Stimulated activated CD4-positive, alpha-beta T cell treated with anti-CD3 and anti-CD28 coated beads, Interleukin-4, amount 100 ng/mL, for 48 hours (primary cell): ENCODE measurements at places on chromosomes 16 and 17.

- DNase-seq: no peak
Observed at GRCh38 chr16:534135-534534, 6.6 kb downstream of the CAPN15 start.

- DNase-seq: no peak
Observed at GRCh38 chr17:8708025-8708461, 36.6 kb downstream of the CCDC42 start.

DNA sequence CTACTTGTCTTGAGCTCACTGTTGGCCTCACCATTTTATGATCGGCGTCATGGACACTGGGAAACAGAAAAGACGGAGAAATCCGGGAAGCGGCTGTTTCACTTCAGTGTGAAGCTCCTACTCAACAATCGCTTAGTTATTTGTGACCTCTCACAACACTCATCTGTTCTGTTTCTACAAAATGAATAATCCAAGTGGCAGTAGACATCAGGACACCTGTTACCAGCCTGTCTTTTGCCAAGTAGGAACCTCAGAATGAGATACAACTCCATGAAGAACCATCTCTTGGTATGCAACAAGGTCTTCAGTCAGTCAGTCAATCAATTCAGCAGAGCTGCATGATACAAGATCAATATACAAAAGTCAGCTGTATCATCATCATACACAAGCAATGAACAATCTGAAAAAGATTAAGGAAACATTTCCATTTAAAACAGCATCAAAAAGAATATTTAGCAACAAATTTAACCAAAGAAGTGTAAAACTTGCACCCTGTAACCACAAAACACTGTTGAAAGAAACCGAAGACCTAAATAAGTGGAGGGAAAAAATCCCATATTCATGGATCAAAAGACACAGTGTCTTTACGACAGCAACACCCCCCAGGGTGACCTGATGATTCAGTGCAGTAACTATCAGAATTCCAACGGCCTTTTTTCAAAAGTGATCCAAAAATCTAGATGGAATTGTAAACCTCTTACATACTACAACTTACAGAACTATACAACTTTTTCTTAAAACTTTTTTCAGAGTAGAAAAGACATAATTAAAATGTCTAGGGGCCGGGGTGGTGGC lies 63.4 kb downstream of the ANKRD11 start:
- no peak for DNase-seq

DNA sequence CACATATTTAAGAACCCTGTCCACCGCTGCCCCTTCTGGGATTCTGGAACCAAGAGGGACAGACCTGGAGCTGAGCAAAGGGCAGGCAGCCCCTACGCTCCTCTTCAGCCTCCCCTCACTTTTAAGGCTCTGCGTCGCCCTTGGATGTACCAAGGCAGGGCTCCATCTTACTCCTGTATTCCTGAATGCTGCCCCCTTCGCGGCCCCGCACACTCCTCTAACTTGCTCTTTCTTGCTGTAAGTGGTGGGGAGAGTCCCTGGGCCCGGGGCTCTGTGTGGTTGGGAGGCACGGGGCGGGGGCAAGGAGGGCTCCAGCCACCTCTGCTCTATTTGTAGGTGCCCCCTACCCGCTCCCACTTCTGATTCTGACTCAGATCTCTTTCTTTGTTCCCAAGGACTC lies 1.2 kb downstream of the TNS4 start:
- no peak for DNase-seq

DNA sequence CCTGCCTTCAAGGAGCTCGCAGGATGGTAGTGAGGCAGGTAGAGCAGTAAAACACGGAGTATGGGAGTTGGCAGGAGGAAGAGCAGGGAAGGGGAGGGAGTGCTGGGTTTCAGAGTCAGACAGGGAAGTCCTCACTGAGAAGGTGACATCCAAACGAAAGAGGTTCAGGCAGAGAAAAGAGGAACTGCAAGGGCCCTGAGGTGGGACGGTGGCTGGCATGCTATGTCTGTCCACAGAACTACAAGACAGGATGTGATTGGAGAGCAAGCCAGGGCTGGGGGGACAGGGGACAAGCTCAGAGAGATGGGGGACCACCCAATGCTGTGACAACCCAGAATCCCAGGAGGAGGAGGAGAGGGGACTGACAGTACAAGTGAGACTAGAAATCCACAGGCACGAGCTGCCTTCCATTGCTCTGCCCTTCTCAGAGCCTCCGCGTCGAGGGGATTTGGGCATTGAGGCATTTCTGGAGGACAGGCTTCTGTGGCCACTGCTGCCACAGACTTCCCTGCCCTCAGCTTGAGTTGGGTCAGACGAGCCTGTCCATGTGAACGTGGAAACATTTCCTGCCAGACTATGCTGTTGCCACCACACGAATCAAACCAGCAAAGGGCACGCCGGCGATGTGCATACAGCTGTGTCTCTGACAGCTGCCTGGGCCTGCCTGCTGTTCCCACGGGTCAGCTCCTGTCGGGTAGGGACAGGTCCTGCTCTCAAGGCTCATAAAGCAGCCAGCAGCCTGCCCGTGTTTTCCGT lies 100.1 kb downstream of the RAB11FIP4 start:
- no peak for DNase-seq

DNA sequence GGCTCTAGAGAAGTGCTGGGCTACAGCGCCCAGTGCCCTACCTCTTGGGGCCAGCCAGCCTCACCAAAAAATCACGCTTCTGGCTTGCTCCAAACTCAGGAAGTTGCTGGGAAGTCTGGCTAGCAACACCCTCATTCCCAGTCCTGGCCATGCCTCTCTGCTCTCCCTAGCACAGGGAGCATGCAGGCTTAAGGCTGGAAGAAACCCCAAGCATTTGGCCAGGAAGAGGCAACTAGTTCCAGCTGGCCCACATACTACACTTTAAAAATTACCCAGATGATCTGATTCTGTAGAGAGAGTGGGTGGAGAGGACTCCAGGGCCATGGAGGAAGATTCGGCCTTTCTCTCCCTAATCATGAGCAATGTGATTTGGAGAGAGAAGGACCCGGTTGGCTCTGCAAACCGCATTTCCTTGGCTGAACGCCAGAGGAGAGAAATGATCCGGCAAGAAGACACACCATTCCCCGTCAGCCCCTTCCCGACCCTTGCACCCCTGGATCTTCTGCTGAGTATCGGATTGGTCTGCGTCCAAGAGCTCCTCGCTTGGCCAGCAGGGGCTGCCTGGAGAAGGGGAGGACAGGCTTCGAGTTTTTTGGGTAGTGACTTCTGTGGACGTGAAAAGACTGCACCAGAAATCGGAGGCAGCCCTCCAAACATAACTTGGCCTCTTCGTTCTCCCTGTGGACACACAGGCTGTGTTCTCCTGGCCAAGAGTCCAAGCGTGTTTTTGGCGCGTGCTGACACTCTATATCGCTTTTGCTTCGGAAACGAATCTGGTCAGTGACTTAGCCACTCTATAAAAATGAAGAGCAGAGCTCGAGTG lies 406.3 kb downstream of the WWOX start:
- no peak for DNase-seq

DNA sequence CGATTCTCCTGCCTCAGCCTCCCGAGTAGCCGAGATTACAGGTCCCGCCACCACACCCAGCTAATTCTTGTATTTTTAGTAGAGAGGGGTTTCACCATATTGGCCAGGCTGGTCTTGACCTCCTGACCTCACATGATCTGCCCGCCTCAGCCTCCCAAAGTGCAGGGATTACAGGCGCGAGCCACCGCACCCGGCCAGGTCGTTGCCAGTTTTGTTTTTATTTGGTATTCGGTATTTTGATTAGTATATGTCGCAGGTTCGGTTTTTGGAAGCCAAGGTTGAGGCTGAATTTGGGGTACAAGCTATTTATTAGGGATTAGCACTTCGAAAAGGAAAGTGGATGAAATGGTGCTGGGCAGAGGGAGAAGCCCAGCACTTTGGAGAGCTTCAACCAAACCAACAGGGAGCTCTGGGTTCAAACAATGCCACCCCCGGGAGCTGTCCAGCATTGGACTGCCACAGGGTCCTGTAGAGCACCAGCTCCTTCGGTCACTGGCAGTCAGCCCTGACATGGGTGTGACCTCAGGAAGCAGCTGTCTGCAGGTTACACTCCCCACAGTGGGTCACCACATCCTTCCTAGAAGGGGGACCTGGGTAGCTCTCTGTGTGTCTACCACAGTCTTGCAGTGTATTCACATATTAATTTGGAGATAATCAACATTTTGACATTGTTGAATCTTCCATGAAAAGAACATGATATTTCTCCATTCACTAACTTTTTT lies 1.5 kb upstream of the CLEC10A start:
- no peak for DNase-seq

GRCh38 chr17:45265821-45266220 lies 3.9 kb upstream of the SPATA32 start:
- DNase-seq: no peak

GRCh38 chr17:17172001-17172939 lies 33.9 kb downstream of the PLD6 start:
- DNase-seq: no peak

- DNase-seq: no peak
Observed at GRCh38 chr16:50478773-50479149, 69.4 kb upstream of the NKD1 start.

- DNase-seq: no peak
Observed at GRCh38 chr17:35735036-35735805, 3.8 kb downstream of the RASL10B start.

DNA sequence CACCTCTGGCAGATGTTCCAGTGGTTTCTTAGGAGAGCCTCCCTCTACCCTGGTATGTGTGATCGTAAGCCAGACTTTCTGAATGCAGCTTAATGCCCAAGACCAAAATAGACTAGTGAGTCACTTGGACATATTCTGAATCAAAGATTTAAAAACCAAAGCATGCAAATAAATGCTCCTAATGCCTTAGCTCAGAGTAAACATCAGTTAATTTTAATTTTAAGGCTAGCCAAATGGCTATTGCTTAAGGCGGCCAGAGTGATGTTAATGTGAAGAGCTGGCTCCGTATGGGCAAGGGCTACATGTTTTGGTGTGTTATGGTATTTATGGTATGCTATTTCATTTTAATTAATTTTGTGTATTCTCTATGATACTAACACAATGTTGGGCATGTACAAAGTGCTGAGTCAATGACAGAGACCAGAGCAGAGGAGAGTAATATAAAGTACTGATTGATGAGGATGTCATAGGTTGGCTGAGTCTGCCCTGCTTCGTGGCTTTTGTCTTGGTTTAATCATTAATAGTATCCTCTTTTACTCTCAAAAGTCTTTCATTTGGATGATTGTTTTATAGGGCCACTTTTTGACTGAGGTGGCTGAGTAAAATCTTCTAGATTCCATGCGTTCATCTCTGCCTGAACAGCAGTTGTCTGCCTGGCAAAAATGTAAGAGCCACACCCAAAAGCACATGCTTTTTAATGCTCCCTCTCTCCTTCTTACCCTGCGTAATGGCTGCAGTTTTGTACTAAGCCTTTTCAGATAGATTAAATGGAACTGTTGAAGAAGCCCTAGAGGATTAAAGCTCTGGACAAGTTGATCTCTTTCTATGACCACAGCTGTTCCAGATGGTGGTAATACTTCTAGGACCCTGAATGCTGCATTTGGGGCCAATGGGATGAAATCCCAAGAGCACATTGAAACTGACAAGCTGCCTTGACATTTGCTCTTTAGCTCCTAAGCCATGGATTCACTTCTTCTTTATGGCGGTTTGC lies 59.6 kb downstream of the MAP2K6 start:
- DNase-seq: no peak

DNA sequence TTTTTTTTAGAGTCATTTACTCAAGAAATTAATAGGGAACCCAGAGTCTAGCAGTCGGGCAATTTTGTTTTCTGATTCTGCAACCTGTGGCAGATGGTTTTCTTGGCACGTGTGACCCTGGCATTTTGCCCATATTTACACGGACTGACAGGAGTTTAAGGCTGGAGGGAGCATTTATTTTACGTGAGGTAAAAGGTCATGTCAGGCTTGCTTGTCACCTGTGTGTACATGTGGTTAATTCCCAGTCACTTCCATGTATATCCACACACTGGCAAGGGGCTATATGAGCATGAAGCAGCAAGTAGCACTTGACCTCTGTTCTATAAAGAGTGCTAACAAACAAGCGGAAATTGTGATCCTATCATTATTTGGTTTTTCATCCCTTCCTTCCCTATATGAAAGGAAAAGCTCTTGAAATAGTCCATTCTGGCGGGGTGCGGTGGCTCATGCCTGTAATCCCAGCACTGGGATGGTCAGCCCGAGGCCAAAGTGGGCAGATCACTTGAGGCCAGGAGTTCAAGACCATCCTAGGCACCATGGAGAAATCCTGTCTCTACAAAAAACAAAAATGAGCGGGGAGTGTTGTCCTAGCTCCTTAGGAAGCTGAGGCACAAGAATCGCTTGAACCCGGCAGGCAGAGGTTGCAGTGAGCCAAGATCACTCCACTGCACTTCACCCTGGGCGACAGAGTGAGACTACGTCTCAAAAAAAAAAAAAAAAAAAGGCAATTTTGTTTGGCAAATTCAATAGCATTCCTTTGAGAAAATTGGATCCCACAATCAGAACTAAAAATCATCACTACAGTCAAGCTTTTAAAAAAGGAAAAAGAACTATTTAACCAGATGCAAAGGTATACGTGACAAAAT lies 2.1 kb downstream of the SPAG9 start:
- no peak for DNase-seq

- no peak for DNase-seq
Observed at GRCh38 chr17:71726341-71726740, 394.5 kb upstream of the SOX9 start.

DNA sequence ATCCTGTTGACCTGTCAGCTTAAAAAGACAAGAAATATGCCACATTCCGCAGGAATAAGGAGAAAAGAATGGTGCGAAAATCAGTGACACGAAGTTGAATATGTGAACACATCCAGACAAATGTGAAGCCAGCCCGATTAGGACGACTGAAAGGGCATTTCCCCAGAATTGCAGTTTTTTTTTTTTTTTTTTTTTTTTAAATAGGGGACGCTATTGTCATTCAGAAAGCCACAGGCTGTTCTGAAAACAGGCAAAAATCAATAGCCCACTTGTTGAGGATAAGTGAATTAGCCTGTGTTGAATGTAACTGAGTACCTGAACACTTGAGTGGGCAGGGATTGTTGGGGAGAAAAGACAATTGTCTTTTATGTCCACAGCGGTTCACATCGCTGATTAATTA lies 507.1 kb downstream of the WWOX start:
- DNase-seq: no peak

- no peak for DNase-seq
Observed at GRCh38 chr16:87766485-87766797, 655 bp upstream of the KLHDC4 start.

GRCh38 chr17:50297407-50297865 lies 23.2 kb downstream of the TMEM92 start:
- DNase-seq: peak; percentile 76

GRCh38 chr16:49405123-49405522 lies 31.5 kb downstream of the C16orf78 start:
- DNase-seq: no peak

GRCh38 chr16:74758801-74759200 lies 15.8 kb downstream of the FA2H start:
- no peak for DNase-seq

- DNase-seq: no peak
Observed at GRCh38 chr17:46163929-46164594, 29.2 kb downstream of the KANSL1 start.
